H1 (cell line): ENCODE measurements at places on chromosomes 6 and 20.

DNA sequence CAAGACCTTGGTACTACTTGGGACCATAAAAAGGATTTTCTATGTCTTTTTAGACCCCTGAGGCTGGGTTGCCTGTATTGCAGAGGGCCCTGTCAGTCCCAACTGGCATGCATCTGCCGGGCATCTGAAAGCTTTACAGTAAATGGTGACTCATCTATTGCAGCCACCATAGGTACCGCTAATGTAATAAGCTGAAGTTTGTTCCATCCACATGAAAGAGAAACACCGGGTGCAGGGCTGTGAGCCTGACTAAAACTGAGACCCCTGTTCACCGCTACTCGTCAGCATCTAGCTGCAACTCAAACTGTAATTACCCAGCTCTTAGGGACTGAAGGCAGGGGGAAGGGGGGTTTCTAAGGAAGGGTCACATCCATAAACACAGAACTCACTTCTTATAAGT lies 49.5 kb downstream of the TRERF1 start:
- DNase-seq: no peak

DNA sequence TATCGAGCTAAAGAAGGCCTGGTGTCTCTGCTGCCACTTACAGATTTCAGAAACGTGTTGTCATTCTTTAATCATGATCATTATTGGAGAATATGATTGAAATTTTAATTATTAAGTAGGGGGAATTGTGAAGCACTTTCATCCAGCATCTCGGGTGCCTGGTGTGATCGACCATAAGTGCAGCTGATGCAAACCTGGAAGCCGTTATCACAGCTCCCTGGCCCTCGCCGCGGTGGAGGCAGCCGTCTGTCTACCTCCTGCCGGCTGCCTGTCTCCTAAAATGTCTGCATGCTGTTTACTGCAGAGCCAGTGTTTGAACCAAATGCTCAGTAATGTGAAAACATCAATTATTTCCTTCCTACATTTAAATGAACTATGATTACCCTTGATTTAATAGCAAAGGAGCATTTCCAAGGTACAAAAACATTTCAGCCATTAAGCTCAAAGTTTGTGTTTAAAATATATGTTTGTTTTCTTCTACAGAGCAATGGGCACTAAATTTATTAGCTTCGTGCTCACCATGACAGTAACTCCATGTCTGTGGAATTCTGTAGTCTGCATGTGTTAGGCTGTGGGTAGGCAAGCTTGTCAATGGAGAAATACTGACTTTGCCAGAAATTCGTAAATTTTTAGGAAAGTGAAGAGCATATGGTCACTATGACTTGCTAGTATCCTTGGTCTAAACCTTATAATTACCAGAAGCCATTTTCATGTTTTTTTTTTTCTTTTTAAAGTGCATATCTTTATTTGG lies 184.5 kb upstream of the AGPAT4 start:
- no peak for DNase-seq

DNA sequence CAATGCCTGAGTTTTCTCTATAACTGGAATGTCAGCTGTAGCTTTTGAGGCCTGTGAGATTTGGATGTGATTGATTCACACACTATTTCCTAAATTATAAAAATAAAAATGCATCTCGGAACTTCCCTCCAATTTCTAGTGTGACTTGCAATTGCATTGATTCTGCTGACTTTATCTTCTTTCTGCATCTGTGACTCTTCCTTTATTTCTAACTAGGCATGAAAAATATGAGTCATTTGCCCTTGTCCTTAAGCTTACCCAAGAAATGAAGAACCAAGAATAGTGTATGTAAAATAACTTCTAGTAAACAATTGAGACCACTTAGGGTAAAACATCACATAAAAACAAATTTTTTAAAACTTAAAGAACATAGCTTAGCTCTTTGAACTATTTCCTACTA lies 12.9 kb downstream of the OR2J2 start:
- no peak for DNase-seq

- DNase-seq: no peak
Observed at GRCh38 chr6:134056046-134056445, 3.6 kb upstream of the SLC2A12 start.

DNA sequence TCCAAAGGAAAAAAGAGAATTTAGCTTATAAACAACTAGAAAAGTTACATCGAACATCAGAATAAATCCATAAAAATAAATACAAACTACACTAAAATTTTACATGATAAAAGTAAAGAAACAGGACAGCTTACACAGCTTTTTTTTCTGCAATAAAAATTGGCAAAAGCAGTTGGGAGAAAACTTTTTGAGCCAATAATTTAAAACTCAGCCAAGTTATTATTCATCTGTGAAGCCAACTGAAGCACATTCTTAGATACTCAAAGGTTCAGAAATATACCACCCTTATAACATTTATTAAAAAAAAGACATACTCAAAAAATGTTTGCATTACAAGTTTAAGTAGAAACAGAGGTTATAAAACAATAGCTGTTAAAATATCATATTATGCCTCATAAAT lies 23.7 kb upstream of the RSPO3 start:
- no peak for DNase-seq

DNA sequence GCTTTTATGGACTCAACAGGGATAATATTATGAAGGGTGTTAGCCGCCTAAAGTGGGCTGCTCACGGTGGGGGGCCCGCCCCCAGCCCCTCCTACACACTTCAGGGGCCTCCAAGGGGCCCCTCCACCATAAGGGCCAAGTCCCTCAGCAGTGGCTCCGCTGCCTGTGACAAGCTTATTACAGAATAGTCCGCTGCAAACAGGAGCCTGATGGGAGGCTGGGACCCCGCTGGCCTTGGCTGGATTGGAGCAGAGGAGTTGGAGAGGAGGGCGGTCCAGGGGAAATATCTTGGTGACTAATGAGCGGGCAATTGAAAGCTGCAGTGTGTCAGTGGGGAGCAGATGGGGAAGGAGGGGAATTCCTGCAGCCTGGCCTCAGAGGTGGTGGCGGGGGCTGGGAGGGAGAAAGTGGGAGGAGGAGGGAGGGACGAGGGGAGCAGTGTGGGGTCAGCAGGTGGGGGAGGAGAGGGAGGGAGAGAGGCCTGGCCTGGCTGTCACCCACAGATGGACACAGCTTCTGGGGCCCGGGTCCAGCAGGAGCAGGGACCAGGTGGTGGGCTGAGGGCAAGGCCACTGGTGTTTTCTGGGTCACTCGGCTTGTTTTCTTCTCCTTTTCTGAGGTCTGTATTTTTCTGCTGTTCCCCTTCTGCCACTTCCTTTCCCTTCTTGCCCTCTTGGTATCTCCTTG lies 57.6 kb upstream of the FOXP4 start:
- no peak for DNase-seq

DNA sequence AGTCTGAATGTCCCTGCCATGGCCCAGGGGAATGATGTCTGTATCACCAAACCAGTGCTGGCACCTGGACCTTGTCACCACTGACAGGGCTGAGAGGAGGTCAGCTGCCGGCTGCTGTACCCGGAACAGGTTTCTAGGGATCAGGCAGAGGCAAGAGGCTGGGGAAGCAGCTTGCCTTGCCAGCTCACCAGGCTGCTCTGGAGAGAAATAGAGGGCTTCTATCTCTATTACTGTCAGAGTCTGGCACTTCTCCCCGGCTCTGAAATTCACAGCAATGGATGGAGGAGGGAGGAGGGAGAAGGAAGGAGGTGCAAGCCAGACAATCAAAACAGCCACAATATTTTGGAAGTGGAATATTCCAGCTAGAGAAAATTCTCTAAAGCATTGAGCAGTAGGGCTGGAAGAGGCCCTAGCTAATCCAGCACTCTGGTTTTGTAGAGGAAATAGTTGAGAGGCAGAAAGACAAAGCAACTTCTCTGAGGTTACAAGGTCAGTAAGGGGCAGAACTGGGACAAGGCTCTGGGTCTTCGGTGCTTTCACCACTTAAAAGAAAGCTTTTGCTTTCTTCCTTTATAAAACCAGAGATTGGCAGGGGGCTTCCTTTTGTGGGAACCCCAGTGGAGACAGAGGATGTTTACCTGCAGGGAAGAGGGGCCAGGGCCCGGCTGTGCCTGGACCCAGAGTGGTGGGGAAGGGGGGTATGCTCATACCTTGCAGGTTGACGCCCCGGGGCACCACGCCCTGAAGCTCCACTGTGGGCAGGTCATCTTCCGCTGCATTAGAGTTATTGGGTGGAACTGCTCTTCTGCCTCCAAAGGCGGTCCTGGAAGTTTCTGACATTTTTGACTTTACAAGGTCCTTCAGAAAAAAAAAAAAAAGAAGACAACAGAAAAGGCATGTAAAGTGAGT lies 2.4 kb downstream of the F13A1 start:
- DNase-seq: peak; percentile 50

DNA sequence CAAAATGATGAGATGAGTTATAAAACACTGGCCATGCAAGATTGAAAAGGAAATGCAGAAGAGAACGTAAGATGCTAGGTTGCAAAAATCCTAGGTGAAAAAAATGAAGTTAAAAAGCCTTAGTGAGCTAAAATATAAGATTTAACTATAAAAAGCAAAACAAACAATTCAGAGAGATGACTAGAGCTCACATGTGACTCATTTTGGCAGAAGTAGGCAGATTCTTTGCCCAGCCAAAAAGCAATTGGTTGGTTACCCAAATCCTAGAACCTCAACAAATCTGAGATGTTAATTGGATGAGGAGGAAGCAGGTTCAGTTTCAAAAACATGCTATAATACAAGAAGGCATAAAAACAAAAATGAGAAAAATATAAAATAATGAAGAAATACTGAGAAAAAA lies 249.1 kb downstream of the OGFRL1 start:
- DNase-seq: no peak
